ENCODE measurements at places on chromosomes 11 and 22. TPM values are rescaled to one million over a fixed set of nuclear protein-coding genes. Genes with fewer than 3 reads are reported as not detected.

DNA sequence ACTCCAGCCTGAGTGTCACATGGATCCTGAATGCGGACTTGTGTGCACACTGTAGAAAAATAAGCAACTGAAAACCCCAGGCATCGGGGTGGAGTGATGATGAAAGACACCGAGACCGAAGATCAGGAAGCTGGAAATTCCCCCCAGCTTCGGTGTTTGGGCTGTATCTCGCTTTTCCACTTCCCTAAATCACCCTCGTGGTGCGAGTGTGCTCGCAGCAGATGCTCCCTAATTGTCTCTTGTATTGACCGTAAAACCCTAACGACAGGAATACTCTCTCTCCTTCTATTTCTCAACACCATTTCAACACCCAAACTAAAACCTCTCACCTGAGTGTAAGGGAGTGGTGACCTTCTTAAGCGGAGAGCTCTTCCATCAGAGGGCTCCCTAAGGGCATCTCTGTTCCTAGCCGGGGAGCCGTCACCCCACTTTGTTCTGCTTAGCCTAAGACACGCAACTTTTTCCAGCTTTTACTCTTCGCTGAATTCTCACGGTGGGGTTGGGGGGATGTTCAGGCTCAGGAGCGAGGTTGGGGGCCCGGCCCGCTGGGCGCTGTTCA lies 635 bp upstream of the GRK3 start:
- DNase-seq, result peak; percentile 12

The DUSP8 gene
- polyA plus RNA-seq, result 7.7 TPM

The TMEM134 gene
- polyA plus RNA-seq, result 94.4 TPM

DNA sequence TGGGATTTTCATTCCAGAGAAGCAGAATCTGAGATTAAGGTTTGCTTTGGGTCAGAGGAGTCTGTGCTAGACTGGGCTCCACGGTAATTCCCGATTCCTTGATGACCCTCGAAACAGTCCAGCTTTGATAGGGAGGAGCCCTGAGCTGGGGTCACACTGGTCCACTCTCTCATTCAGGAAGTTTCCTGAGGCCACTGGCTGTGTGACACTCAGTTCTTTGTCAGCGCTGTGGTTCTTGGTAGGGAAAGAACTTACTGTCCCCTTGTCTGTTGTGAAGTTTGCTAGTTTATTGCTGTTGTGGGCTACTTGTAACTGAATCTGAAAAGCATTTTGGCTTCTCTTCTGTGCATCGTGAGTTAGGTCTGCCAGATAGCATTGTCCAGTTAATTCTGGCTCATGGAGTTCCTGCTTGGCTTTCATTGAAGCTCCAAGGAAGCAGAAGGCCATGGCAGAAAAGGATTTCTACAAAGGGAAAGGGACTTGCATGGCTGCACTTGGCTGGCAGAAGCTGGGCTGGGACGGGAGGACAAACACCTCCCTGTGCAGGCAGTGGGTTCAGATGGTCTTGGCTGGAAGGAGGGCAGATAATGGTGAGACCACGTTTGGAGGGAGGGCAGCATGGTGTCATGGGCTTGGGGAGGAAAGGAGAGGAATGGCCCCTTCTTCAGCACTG lies 23.3 kb downstream of the BCR start:
- DNase-seq, result no peak

- peak; percentile 67 for DNase-seq
These were observed 41.7 kb downstream of the THAP12 start for GRCh38 chr11:76339221-76339620.

DNA sequence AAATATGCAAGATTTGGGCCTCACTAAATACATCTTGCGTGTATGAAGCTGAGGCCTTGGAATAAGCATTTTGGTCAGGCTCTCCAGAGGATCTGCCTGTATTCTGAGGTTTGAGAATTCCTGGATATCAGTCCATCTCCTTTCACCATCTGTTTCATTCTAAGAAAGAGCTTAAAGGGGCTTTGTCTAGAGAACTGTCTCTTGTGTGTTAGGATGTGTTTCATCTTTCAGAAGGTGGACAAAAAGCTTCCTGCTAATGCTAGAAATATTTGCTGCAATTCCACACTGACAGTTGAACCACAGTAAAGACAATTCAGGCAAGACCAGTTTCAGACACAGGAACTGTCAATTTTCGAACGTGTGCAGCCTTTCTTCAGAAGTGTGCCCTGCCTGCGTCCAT lies 185.4 kb downstream of the DBX1 start:
- DNase-seq, result no peak

The MPZL2 gene
- polyA plus RNA-seq, result 8.7 TPM

- DNase-seq, result no peak
These were observed 27.9 kb downstream of the NAV2 start for GRCh38 chr11:19740586-19740985.

GRCh38 chr11:3891751-3892150 lies 36.3 kb downstream of the STIM1 start:
- DNase-seq, result no peak

DNA sequence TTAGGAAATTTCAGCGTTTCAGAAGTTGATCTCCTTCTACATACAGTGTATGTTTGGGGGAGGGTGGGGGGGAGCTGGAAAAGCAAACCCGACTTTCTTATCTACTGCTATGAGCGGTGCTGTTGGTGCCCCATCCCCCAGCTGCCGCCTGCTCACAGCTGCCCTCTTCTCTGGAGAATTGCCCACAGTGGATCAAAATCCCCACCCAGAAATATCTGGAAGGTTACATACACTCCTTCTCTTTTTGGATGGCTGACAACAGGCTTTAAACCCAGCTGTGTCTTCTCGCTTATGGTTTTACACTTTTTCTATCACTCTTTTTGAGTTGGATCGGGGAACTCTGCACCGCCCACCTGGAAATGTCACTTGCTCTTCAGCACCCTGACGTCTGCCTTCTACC lies 56.4 kb downstream of the DHCR7 start:
- no peak for DNase-seq

DNA sequence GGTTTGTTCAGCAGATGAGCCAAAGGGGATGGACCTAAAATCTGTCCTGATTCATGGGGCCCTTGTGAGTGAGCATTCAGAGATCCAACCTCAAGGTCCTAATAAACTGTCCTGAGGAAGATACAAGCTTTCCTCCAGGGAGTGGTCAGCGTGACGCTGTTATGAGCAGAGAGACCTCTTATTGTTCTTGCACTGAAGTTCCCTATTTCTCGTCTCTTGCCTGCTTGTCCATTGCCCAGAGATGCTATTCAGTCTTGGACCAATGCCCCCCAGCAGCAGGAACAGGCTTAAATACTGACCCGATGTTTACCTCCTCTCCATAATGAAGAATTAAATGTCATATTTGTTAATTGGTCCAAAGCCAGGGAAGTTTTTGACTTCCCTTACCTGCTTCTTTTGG lies 225.2 kb upstream of the PGR start:
- no peak for DNase-seq

The DTX4 gene
- 1.3 TPM for polyA plus RNA-seq

GRCh38 chr11:34957206-34957605 lies 40.8 kb downstream of the PDHX start:
- DNase-seq, result no peak

The ZNF215 gene
- 0.19 TPM for polyA plus RNA-seq
